Stimulated activated CD4-positive, alpha-beta T cell treated with anti-CD3 and anti-CD28 coated beads, Interleukin-1b, Interleukin-23, amount 100 ng/mL, for 1 hour (primary cell): ENCODE measurements at places on chromosomes 13 and 19.

- no peak for DNase-seq
These were observed 45.5 kb upstream of the NPAS1 start for GRCh38 chr19:46974181-46974580.

- DNase-seq: no peak
These were observed 7.9 kb downstream of the MLLT1 start for GRCh38 chr19:6271721-6272410.

GRCh38 chr19:29484876-29485275 is 40.9 kb upstream of the VSTM2B start:
- DNase-seq: no peak

GRCh38 chr19:19043881-19044280 is 10.5 kb downstream of the ARMC6 start:
- no peak for DNase-seq

DNA sequence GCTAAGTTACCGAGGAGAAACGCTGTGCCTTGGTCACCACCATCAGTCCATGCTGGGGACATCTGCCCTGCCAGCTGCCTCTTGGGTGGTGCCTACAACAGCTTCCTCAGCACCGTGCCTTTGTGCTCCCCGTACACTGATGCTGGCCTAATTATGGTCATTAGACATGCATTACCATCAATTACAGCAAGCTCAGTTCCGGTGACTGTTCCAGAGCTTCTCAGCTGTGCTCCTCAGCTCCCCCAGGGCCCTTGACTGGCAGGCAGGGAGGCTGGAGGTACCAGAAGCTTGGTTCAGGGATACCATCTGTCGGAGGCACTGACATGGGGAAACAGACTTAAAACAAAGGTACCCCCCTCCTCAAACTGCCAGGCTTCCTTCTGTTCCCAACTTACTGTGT is 40.2 kb downstream of the CILP2 start:
- no peak for DNase-seq

GRCh38 chr19:56966697-56967299 is 126.3 kb upstream of the PEG3 start:
- DNase-seq: no peak

- DNase-seq: no peak
These were observed 3.2 kb downstream of the ZNF230 start for GRCh38 chr19:44005973-44006372.

DNA sequence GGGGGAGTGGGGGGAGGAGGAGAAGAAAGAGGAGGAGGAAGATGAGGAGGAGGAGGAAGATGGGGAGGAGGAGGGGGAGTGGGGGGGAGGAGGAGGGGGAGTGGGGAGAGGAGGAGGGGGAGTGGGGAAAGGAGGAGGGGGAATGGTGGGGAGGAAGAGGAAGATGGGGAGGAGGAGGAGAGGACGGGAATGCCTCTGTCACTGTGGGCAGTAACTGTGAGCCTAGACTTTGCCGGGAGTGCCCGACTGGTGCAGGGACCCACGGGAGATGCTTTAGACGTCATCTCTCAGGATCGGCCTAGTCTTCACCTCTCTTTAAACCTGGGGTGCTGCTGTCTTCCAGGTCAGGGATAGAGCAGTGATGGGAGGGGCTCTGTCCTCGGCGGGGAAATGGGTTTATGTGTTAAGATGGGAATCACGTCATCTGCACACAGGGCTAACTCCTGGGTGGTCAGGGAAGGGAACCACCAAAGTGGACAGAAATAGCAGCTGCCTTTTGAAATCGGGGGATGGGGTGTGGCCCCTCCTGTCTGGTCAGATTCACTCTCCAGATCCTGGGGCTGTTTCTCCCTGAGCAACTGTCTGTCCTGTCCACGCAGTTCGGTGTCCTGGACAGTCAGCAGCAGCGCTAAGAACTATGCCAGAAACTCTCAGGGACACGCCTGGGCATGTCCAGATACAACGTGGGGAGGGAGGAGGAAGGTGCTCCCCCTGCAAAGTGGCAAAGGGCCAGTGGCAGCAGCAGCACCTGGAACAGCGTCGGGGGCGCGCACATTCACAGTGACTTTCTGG is 26.9 kb downstream of the GAS6 start:
- DNase-seq: no peak

- DNase-seq: no peak
These were observed 66.6 kb upstream of the C1QTNF9B start for GRCh38 chr13:23963947-23964346.

- no peak for DNase-seq
These were observed at the start of gene LRP3 for GRCh38 chr19:33193865-33194362. Gene LRP3, plus strand, starts transcription at chr19:33194330. Its CDS starts 456 bp downstream, at chr19:33194786.

- DNase-seq: no peak
These were observed 61.4 kb downstream of the MICU2 start for GRCh38 chr13:21542563-21542962.

GRCh38 chr13:112802802-112803195 is 113.0 kb downstream of the ATP11A start:
- no peak for DNase-seq

DNA sequence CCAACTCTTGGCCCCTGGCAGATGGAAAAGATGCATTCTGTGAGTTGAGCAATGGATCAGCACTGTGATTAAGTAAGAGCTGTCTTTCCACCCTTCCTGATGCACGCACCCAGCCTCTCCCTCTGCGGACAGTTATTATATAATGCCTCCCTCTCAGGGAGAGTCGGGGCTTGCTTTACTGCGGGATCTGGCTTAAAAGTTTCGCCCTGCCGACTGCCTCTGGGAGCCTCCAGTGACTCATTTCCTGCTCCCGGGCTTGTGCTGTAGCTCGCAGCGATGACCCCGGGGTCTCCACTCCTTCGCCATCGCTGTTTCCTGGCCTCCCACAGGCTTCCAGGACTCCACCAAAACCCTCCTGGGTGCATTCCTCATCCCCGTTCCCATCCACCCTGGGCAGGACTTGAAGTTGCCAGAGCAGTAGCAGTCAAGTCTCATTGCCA is 107.4 kb upstream of the SLC7A1 start:
- no peak for DNase-seq

- no peak for DNase-seq
These were observed 15.5 kb downstream of the STX10 start for GRCh38 chr19:13134626-13135025.

- DNase-seq: no peak
These were observed 168.3 kb downstream of the COL4A1 start for GRCh38 chr13:110138700-110139036.

GRCh38 chr13:21894703-21895699 is 224.1 kb downstream of the FGF9 start:
- DNase-seq: no peak

DNA sequence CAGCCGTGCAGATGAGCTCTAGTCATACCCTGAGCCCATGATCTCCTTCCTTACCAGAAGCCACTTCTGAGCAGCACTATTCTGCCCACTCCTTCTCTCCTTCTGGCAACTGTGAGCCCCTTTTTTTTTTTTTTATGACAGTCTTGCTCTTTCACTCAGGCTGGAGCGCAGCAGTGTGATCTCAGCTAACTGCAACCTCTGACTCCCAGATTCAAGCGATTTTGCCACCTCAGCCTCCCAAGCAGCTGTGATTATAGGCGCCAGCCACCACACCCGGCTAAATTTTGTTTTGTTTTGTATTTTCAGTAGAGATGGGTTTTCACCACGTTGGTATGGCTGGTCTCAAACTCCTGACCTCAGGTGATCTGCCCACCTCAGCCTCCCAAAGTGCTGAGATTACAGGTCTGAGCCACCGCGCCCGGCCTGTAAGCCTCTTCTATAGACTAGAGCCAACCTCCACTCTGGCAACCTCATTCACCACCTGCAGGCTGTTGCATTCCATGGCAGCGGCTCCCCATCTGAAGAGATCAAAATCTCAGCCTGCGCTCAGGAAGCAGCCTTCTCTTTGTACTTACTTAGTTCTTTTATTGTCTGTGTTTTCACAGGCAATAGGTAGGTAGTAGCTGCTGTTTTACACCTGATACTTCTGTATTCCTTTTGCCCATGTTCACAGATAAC is 34.8 kb upstream of the NDFIP2 start:
- no peak for DNase-seq

DNA sequence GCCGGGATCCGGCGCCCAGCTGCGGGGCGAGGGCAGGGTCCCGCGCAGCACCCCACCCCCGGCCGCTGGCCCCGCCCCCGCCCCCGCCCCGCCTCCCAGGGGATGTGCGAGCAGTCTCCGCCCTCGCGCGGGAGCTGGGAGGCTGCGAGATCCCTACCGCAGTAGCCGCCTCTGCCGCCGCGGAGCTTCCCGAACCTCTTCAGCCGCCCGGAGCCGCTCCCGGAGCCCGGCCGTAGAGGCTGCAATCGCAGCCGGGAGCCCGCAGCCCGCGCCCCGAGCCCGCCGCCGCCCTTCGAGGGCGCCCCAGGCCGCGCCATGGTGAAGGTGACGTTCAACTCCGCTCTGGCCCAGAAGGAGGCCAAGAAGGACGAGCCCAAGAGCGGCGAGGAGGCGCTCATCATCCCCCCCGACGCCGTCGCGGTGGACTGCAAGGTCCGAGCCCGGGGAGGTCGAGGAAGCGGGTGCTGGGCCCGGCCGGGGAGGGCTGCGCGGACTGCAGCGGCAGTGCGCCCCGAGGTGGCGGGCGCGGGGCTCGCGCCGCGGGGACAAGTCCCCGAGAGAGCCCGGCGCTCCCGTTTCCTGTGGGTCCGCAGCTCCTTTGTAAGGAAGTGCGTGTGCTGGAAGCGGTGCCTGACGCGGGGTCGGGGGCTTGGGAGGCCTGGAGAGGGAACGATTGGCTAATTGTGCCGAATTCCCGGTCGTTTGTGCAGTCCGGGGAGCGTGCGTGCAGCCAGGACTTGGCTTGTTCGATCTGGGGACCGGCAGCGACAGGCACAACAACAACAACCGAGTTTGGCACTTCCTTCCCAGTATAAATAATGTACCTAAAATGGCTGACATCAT is at the start of gene ITM2B:
TSS of gene ITM2B (plus strand) at position 161 of the 843 bp plus-strand sequence. CDS start at position 316, 155 bp downstream.
- DNase-seq: no peak

DNA sequence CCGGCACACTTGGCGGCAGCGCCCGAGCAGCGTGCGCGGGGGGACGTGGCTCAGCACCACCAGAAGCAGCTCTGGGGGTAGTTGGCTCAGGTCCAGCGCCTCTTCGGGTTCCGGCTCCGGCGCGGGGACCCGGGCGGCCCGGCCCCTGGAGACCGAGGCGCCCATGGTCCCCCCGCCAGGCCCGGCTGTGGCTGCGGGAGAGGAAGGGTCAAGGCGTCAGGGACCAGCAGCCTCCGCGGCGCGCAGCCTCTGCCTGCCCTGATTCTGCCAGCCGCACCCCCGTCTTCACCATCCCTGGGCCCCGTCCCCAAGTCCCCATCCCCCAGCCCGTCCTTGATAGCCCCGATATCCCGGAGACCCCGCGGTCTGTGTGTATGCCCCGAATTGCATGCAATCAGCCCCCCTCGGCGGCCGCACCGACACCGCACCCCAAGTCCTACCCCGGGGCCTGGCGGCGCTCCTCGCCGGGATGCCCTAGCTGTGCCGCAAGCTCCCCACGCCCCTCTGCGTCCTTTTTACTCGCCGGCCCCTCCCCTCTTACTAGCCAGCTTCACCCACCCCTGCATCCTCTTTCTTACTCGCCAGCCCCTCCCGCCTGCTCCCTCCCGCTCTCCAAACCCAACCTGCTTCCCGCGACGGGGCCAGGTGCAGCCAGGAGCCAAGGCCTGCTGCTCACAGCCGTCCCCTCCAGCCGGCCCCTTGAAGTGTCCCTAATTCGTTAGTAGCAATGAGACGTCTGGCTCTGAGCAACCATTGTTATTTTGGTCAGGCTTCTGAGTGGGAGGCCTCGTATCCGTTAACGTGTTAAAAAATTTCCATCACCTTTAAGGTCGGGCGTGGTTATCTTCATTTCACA is at the start of gene FBXO27:
TSS of gene FBXO27 (minus strand) at position 487 of the 856 bp plus-strand sequence. CDS start at position 165, 322 bp downstream.
- no peak for DNase-seq

DNA sequence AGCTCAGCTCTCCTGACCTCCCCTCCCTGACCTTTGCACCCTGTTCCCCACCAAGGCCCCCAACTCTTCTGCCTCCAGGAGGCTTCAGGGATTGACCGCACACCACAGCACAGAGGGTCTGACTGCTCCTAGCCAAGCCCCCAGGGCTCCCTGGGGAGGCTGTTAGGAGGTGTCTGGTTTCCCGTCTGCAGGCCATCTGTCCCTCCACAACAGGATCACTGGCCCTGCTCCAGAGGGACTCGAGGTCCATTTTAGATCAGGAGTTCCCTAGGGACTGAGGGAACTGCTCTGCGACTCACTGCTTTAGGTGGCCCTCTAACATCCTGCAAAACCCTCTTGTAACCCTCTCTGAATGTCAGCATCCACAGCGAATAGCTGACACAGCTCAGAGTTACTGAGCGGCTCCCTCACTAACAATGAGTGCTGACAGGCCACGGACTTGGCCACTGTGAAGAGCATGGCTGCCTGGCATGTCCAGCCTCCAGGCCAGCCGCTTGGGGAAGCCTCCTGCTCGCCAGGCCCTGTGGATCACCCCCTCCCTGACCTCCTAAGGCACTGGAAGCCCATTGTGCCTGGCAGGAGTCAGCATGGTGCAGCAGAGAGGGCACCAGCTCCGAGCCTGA is 17.7 kb downstream of the GRIK5 start:
- no peak for DNase-seq

DNA sequence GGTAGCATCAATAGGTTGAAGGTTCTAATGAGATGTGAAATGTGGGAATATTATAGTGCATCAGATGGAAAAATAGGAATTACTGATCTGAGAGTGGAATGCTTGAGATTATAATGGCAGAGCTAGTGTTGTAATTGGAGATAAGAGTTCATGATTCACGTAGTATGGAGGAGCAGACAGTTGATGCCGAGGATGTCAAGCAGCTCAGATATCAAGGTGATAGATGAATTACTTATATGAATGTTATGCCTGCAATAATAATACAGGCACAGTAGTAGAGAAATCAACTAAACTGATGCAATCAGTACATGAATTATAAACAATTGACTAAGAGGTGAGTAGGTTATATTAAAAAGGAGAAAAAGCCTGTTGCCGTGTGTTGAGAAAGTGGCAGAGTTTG is 793.2 kb upstream of the GPC6 start:
- DNase-seq: no peak

DNA sequence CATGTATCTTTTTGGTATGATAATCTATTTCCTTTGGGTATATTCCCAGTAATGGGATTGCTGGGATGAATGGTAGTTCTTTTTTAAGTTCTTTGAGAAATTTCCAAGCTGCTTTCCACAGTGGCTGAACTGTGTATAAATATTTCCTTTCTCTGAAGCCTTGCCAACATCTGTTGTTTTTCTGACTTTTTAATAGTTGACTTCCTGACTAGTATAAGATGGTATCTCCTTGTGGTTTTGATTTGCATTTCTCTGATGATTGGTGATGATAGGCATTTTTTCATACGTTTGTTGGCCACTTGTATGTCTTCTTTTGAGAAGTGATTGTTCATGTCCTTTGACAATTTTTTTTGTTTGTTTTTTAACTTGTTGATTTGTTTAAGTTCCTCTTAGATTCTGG is 61.6 kb upstream of the PCDH17 start:
- no peak for DNase-seq

DNA sequence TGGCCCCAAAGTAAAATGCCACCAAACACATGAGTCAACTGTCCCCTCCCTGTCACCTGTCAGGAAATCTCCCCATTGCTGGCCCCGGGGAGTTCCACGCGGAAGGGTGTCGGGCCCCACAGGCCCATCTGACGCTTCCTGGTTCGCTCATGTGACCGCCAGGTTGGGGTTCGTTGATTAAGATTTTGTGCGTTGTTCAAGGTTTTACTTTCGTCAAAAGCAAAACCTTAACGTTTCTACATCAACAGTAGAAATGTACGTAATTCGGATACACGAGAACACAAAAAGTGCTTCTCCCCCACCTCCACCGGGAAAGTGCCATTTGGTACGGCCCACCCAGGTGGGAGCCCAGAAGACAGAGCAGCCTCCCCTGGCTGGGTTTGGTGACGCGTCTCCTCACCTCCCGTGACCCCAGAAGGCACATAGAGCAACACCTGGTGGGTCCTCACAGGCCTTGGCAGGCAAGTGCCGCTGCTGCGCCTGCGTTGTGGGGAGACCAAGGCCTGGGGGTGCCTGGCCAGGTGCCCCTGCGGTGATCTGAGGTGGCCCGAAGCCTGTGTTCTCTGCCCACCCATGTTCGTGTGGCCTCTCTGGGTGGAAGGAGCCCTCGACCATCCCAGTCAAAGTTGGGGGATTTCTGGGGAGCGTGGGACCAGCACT is 161.6 kb downstream of the KDM4B start:
- no peak for DNase-seq
